ENCODE measurements at places on chromosomes 12 and 14.

- DNase-seq = no peak
- peaks cover 31% of the 10 kb centered on the region for H3K36me3 ChIP-seq
- H3K27me3 ChIP-seq = no peaks in the 10 kb centered on the region
- H3K4me3 ChIP-seq = no peak overlapping the region
Measured at GRCh38 chr12:71888521-71888920, 49.0 kb downstream of the TBC1D15 start.

- H3K27me3 ChIP-seq = peaks cover 1% of the 10 kb centered on the region
- H3K36me3 ChIP-seq = peaks cover 6% of the 10 kb centered on the region
- H3K4me1 ChIP-seq = peaks cover 47% of the 10 kb centered on the region
- H3K27ac ChIP-seq = peak within 1 kb of the TSS; percentile 80
- DNase-seq = peak; percentile 88
- peak within 1 kb of the TSS; percentile 71 for H3K4me3 ChIP-seq
Measured at GRCh38 chr14:67487937-67488893, at the start of gene TMEM229B. Gene TMEM229B (minus strand): TSS chr14:67488721. CDS start chr14:67473923, 14,798 bp downstream.

- no peak for DNase-seq
- H3K4me1 ChIP-seq = no peaks in the 10 kb centered on the region
- H3K36me3 ChIP-seq = no peaks in the 10 kb centered on the region
- peaks cover 5% of the 10 kb centered on the region for H3K27me3 ChIP-seq
Measured at GRCh38 chr12:69910694-69911093, 85.7 kb downstream of the MYRFL start.

DNA sequence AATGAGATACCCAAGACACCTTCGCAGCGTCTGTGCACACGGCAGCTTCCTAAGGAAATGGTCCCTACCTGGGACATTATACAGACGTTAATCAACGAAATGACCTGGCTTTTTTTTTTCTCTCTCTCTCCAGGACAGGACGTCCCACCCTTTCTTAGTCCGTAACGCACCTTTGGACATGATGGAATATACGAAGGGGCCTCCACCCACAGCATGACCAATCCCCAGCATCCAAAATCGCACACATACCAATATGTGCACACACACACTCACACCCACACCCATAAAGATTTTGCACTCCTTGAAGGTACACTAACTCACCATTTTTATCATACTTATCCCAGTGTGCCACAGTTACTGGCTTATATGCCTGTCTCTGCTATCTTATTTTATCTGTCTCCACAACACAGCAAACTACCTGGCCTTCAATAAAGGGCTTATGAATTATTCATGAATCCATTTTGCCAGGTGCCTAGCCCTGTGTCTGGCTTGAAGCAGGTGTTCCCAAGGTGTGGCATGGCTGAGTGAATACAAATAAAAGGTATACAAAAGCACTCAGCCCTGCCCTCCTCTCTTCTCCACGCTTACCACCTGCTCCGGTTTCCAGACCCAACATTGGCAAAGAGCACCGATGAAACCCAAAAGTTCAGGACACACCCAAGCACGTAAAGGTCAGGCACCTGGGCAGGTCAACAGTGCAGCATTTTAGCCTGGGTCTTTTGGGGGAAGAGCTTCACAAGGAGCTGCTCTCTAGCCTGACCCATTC is 2.2 kb downstream of the SCNN1A start:
- peak overlapping the region; percentile 73 for H3K27ac ChIP-seq
- DNase-seq = no peak
- no peak overlapping the region for H3K4me3 ChIP-seq
- peaks cover 36% of the 10 kb centered on the region for H3K4me1 ChIP-seq
- no peaks in the 10 kb centered on the region for H3K27me3 ChIP-seq

- DNase-seq = no peak
- no peaks in the 10 kb centered on the region for H3K36me3 ChIP-seq
- no peak overlapping the region for H3K27ac ChIP-seq
Measured at GRCh38 chr12:129532082-129532481, 371.7 kb downstream of the TMEM132D start.

DNA sequence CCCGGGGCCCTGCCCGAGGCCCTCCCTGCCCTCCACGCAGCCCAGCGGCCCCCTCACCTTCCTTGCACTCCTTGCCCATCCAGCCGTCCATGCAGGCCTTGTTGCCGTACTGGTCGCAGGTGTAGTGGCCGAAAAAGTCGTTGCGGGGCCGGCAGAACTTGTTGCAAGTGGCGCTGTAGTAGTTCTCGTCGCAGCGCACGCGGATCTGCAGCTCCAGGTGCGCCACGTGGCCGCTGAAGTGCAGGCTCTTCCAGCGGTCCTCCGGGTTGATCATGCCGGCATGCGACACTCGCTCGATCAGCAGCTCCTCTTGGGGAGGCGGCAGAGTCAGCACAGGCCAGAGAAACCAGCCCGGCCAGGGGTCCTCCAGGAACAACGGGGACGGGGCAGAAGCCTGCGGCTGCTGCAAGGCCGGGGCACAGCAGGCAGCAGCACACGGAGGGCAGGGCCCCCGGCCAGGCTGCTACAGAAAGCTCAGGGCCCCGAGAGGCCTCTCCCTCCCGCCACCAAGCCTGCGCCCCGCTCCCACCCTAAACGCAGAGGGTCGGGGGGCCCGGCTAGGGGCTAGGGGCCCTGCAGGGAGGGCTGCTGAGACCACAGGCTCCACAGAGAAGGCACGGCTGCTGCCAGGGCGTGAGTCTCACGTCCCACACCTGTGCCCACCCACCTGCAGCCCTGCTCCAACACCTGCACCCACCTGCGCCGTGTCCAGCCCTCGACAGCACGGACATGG is 12.7 kb downstream of the JAG2 start:
- no peaks in the 10 kb centered on the region for H3K36me3 ChIP-seq
- no peaks in the 10 kb centered on the region for H3K4me1 ChIP-seq
- H3K27ac ChIP-seq = no peak overlapping the region
- no peaks in the 10 kb centered on the region for H3K27me3 ChIP-seq
- no peak overlapping the region for H3K4me3 ChIP-seq

DNA sequence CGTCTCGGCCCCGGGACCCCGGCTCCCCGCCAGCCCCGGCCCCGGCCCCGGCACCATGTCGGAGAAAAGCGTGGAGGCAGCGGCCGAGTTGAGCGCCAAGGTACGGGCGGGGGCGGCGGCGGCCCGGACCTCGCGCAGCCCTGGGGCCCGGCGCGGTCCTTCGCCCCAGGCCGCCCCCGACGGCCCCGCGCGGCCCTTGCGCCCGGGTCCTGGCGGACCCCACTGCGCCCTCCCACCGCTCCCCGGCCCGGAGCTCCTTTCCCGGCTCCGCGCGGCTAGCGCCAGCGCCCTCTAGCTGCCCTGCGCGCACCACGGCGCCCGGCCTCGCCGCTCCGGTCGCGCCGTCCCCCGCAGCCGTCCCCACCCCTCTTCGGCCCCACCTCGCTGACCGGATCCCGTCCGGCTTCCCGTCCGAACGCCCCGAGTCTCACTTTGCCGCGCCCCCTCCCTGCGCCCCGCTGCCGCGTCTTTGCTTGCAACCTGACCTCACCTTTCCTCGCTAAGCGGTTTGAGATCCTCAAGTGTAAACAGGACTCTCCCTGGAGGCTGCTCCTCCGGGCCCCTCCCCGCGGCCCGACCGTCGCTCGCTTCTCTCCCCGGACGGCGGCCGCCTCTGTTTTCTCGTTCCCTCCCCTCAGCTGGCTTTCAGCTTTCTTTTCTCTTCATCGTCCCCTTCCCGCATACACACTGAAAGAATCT is 637 bp downstream of the PTMS start:
- H3K27ac ChIP-seq = peak overlapping the region; percentile 24
- peaks cover 10% of the 10 kb centered on the region for H3K36me3 ChIP-seq
- peaks cover 41% of the 10 kb centered on the region for H3K4me1 ChIP-seq
- peak; percentile 72 for DNase-seq

GRCh38 chr14:69129264-69129880 is 23.5 kb downstream of the DCAF5 start:
- DNase-seq = peak; percentile 81
- peaks cover 59% of the 10 kb centered on the region for H3K4me1 ChIP-seq
- no peaks in the 10 kb centered on the region for H3K27me3 ChIP-seq
- no peak overlapping the region for H3K4me3 ChIP-seq

DNA sequence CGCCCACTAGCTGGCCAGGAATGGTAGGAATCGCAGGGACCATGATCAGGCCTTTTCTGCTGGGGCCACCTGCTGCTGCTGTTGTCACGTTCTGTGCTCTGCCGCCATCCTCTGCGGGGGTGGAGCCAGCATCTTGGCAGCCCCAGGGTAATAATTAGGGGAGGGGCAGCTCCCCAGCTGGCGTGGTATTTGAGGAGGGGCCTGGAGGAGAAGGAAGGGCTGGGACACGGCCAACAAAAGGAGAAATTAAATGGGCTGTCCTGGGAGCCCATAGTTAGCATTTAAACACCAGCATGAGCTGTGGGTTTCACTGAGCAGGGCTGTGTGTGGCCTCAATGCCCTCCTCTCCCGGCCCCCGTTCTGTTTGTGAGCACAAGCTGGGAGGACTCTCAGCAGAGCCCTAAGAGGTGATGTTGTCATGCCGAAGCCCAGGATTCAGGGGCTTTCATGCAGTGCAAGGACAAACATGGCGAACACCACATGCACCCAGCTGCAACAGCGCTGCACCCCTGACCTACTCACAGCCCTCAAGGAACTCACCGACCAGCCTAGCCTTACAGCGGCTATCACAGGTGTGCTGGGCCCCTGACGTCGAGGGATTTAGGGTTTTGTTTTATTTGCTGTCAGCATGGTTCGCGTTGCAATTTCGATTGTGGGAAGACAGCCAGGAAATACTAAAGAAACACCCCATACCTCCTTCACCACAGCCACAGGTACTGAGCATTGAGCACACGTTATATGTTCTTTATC is 324.3 kb downstream of the CACNA1C start:
- no peak overlapping the region for H3K27ac ChIP-seq
- peaks cover 6% of the 10 kb centered on the region for H3K27me3 ChIP-seq
- no peaks in the 10 kb centered on the region for H3K4me1 ChIP-seq
- no peak overlapping the region for H3K4me3 ChIP-seq

- peak overlapping the region; percentile 35 for H3K27ac ChIP-seq
- H3K4me1 ChIP-seq = peaks cover 68% of the 10 kb centered on the region
- H3K27me3 ChIP-seq = no peaks in the 10 kb centered on the region
Measured at GRCh38 chr12:64636856-64637255, 26.6 kb downstream of the RASSF3 start.

DNA sequence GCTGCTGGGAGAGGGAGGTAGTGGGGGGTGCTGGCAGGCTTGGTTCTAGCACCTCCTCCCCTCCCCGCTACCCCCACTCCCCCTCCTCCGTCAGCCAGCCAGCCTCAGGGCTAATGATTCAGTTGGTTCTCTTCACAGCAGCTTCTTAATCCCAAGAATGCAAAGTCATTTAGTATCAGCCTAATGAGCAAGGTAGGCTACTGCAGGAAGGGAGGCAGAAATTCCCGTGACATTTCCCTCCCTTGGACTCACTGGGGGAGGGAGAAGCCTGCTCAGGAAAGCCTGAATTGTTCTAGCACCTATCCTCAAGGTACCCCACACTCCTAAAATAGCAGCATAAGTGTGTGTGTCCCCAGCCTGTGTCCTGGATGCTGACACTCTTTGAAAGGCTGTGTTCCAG is 29.8 kb downstream of the ITPK1 start:
- DNase-seq = no peak
- H3K4me3 ChIP-seq = no peak overlapping the region

GRCh38 chr12:83010169-83010804 is 323.6 kb downstream of the TMTC2 start:
- DNase-seq = no peak
- H3K27me3 ChIP-seq = no peaks in the 10 kb centered on the region
- no peak overlapping the region for H3K4me3 ChIP-seq
- no peak overlapping the region for H3K27ac ChIP-seq

- peaks cover 4% of the 10 kb centered on the region for H3K36me3 ChIP-seq
- no peak overlapping the region for H3K4me3 ChIP-seq
- peaks cover 14% of the 10 kb centered on the region for H3K4me1 ChIP-seq
- no peak for DNase-seq
- peaks cover 80% of the 10 kb centered on the region for H3K27me3 ChIP-seq
Measured at GRCh38 chr14:36509069-36509917, 10.7 kb downstream of the NKX2-1 start.

- no peak overlapping the region for H3K27ac ChIP-seq
- H3K27me3 ChIP-seq = no peaks in the 10 kb centered on the region
- no peak overlapping the region for H3K4me3 ChIP-seq
- H3K36me3 ChIP-seq = no peaks in the 10 kb centered on the region
- no peak for DNase-seq
Measured at GRCh38 chr12:67475725-67476124, 172.8 kb upstream of the DYRK2 start.

DNA sequence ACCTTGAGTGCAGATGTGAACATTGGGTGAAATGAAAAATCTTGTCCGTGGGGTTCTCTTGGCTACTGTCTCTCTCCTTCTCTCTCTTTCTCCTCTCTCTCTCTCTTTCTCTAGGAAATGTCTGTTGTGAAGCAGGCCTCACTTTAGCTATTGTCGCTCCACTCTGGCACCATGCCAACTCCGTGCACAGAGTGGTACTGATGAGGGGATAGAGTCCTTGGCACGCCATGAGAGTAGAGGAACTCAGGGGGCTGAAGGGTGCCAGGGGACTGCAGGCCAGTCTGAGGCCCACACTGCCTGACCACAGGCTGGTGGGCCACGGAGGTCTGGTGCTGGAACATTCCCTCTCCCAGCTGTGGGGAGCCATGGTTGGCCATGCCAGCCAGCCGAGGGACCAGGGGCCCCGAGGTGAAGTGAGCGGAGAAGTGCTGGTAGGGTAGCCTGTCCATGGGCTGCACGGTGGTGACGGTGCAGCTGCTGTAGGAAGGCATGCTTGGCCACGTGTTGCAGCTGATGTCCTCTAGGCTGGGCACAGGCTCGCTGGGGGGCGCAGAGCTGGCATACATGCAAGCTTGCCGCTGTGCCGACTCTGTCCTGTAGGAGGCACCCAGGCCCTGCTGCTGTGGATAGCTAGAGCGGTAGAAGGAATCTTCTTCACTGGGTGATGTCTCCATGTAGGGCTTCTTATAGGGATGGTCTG is 50.4 kb downstream of the TBX5 start:
- H3K4me3 ChIP-seq = no peak overlapping the region
- DNase-seq = no peak
- H3K4me1 ChIP-seq = no peaks in the 10 kb centered on the region
- H3K27me3 ChIP-seq = no peaks in the 10 kb centered on the region
- H3K36me3 ChIP-seq = no peaks in the 10 kb centered on the region

DNA sequence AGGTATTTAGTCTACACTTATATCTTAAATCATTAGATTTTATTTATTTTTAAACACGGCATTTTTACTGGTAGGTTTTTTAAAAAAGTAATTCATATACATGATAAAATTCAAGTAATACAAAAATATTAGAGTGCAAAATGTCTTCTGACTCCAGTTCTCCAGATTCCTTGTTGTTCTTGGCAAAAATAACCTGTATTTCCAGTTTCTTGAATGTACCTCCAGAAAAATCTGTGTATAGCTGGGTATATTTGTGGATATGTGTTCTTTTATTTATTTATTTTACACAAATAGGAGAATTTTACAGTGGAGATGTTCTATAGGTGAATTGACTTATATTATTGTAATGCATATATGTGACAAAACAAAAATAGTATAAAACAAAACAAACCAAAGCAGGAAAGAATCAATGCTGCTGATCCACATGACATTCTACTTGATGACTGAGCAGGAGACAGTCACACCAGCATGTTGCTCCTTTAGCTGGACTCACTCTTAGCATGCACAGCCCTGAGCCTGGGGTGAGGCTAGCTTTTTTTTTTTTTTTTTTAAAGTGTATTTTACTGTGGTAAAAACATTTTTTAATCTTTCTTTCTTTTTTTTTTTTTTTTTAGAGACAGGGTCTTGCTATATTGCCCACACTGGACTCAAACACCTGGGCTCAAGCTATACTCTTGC is 42.2 kb upstream of the SLC38A2 start:
- no peak overlapping the region for H3K27ac ChIP-seq
- H3K4me3 ChIP-seq = no peak overlapping the region
- H3K4me1 ChIP-seq = no peaks in the 10 kb centered on the region
- DNase-seq = no peak
- H3K27me3 ChIP-seq = no peaks in the 10 kb centered on the region
